T47D (cell line): ENCODE measurements at places on chromosomes 16 and 17.
A peak's percentile ranks its signal among the peaks of the same experiment; 100 is the strongest.

DNA sequence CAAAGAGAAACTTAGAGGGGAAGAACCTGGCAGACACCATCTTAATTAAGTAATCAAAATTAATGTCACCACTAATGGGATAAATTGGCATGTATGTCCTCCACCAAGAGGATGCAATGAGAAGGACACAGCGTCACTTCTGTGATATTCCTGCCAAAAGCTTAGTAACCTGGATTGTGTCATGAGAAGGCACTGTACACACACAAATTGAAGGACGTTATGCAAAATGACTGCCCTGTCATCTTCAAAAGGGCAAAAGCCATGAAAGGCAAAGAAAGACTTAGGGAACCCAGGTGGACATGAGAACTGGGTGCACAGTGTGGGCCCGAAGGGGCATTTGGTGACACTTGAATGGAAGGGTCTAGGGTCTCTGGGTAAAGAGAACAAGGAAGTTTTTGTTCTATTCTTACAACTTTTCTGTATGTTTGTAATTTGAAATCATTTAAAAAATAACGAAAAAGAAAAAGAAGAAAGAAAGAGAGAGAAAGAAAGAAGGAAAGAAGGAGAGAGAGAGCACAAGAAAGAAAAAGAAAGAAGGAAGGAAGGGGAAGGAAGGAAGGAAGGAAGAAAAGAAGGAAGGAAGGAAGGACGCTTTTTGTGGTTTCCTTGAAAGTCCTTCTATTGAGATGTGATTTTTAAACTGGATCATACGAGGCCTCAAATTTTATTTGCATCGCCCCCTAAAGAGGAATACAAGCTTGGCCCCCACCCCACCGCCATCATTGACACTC, 4.0 kb upstream of the APOH start:
- DNase-seq, result no peak

DNA sequence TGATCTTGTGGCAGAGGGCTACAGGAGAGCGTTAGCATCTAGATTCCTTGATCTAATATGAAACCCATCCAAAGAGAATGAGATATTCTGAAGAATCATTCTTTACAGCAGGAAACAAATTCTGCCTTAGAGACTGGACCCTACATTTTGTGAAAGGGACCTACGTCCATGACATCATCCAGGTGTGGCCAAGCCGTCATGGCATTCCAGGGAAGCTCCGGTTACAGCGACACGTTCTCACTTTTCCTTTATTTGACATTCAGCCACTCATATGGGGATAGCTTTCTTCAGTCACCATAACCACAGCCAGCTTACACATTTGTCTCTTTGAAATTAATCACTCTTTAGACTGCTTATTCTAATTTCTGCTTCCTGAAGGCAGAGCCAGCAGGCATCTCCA, 408.1 kb downstream of the XYLT1 start:
- no peak for DNase-seq

DNA sequence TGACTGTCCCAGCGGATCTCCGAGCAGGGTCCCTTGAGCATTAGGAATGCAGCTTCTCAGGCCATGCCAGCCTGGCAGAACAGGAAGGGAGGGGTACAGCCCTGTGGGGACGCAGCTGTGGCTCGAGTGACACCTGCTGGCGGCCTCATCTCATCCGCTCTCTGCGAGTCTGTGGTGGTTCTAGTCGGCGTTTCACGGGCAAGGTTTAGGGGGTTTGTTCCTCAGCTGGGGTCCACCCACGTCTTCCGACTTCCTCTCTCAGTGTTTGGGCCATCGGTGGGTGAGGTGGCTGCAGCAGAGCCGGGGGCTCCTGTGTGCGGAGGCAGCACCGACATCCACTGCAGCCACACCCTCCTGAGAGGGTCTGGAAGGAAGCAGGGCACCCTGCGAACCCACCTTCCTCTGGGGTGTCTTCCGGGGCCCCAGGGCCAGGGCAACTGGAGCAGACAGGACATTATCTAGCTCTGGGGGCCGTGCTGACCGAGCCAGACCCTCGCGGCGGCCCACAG, 33.3 kb downstream of the JPH3 start:
- peak; percentile 77 for DNase-seq

DNA sequence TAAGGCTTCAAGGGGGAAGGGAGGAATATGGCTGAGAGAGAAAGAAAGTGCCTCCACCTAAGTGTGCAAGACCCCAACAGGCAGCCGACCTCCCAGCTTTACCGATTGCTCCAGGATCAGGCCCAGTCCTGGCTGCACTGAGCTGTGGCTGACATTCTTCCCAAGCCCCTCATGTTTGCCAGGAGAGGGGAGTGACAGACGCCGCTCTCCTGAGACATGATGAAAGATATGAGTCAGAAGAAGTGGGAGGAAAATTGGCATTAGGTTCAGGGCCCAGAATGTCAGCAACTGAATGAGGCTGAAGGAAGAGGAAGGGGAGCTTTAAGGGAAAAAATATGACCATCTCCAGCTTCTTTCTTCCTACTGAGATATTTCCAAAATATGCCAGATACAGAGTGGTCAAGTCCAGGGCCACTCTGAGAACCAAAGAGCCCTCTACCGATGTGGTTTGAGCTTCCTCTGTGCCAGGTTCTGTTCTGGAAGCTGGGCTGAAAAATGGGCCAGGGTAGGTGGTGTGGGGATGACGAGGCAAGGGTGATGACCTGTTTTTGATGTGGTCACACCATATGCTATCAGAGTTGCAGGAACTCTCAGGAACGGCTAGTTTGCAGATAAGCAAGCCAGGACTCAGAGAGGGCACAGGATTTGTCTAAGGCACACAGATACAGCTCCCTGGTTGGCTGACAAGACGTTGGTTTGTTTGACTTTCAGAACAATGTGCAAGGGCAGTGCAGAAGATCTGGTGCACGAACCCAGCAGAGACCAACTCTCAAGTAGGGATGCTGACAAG, 176.7 kb downstream of the SOX9 start:
- no peak for DNase-seq

DNA sequence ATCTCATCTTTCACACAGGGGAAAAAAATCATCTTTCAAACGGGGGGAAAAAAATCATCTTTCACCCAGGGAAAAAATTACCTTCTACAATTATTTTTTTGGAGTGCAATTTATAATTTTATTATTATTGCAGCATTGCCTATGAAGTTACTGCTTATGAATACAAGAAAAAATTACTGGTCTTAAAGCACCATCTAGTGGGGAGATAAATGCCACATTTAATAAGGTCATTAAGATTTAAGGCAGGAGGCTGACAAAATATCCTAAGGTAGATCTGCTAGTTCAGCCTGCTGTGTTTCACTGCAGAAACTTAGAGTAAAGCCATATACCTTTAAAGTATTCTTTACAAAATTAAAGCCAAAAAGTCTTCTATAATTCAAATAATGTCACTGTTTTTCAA, 13.7 kb downstream of the SHCBP1 start:
- DNase-seq, result peak; percentile 60

- no peak for DNase-seq
Measured at GRCh38 chr16:75080205-75081029, 36.2 kb downstream of the LDHD start.

DNA sequence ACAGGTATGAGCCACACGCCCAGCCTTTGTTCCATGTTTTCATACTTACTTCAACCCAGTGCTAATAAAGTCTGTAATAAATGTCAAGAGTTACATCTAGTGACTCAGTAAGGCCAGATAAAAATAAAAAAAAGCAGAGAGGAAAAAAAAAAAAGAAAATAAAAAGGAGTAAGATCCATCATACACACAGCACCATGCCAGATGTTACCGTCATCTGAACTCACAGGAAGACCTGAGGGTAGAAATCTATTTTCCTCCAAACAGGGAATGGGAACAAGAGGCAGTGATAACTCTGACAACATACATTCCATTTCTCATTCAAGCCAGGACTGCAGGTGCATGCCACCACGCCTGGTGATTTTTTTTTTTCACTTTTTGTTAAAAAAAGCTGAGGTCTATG, 20.7 kb downstream of the CRK start:
- DNase-seq, result no peak

DNA sequence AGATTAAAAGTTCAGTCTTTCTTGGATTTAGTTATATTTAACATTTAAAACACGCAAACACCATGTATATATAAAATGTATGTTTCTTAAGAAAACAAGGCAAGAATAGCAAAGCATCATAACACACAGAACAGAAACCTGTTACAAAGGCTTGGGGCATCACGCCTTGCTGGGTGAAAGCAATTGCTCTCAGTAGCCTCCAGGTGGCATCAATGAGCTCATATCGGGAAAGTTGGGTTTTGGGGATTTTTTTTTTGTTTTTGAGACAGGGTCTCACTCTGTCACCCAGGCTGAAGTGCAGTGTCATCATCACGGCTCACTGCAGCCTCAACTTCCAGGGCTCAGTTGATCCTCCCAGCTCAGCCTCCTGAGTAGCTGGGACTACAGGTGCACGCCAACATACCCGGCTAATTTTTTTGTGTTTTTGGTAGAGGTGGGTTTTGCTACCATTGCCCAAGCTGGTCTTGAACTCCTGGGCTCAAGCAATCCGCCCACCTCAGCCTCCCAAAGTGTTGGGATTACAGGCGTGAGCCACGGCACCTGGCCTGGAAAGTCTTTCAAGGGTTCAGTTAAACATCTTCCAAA, 56.9 kb downstream of the CYB5D2 start:
- DNase-seq, result peak; percentile 39

DNA sequence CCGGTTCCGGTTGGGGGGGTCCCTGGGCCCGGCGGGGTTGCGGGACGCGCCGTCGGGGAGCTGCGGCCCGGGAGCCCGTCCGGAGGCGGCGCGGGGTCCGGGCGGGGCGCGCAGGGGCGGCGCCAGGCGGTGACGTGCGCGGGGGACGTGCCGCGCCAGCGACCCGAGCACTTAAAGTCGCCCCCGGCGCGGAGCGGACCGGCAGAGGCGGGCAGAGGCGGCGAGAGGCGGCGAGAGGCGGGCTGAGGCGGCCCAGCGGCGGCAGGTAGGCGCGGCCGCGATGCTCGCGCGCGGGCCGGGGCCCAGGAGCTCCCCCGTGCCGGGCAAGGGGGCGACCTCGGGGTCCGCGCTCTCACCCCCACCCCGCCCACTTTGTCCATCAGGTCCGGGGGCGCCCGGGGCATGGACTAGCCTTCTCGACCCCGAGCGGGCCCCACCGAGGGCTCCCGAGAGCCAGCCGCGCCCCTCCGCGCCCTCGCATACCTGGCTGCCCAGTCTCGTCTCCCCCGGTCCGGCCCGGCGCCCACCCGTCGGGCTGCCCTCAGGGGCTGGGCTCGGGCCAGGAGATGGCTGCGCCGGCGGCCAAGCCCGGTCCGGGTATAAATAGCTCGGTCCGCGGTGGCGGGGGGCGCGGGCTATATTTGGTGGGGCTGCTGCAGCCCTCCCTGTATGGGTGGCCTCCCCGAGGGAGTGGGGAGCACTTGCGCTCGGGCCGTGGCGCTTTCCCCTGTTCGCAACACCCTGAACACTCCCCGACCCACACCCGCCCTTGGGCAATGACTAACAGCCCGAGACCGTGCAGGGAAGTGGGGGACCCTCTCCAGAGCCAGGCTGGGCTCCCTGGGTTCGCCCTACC, at the start of gene SLC16A3:
TSS of gene SLC16A3 (plus strand) at position 201 of the 856 bp plus-strand sequence. CDS start 6,967 bp downstream, outside the sequence.
- DNase-seq, result peak; percentile 69

DNA sequence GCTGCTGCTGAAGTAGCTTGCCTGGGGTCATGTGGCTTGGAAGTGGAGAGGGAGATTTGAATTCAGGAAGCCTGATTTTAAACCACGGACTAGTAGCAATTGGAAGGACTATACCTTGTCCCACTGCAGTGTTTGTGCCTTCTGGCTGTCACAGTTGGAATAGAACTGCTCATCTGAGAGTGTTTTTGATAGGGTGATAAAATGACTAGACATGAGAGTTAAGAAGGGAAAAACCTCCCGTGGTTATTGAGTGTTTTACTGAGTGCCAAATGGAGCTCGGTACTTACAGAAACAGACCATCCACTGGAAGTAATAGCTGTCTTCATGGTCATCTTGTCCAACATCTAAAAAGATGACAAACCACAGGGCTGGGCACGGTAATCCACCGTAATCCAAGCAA, 70.4 kb downstream of the MSI2 start:
- no peak for DNase-seq

GRCh38 chr17:7889166-7889955, 772 bp downstream of the CHD3 start:
- DNase-seq, result peak; percentile 97

DNA sequence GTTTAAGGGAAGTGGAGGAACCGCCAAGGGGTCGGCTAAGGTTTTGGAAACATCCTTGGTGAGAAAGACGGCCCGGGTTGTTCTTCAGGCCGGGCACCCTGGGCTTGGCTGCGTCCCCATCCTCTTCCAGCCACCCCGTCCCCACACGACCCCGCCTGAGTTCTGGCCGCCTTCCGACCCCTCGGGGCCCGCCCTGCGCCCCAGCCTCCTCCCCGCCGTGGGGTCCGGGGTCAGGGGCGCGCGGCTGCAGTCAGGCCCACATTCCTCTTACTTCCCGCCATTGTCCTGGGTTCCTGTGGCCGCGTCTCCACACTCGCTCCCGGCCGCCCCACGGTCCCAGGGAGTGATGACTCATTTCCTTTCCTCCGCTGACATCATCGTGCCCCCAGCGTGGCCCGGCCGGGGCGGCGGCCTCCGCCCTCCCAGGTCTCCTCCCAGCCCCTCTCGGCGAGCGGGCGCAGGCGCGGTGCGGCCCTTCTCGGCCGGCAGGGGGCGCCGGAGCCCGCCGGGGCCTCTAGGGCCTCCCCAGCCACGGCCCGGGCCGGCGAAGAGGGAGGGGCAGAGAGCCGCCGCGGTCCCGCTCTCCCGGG, 59.6 kb downstream of the WSB1 start:
- DNase-seq, result peak; percentile 97

GRCh38 chr17:72829883-72830282, 262.6 kb downstream of the SLC39A11 start:
- no peak for DNase-seq

DNA sequence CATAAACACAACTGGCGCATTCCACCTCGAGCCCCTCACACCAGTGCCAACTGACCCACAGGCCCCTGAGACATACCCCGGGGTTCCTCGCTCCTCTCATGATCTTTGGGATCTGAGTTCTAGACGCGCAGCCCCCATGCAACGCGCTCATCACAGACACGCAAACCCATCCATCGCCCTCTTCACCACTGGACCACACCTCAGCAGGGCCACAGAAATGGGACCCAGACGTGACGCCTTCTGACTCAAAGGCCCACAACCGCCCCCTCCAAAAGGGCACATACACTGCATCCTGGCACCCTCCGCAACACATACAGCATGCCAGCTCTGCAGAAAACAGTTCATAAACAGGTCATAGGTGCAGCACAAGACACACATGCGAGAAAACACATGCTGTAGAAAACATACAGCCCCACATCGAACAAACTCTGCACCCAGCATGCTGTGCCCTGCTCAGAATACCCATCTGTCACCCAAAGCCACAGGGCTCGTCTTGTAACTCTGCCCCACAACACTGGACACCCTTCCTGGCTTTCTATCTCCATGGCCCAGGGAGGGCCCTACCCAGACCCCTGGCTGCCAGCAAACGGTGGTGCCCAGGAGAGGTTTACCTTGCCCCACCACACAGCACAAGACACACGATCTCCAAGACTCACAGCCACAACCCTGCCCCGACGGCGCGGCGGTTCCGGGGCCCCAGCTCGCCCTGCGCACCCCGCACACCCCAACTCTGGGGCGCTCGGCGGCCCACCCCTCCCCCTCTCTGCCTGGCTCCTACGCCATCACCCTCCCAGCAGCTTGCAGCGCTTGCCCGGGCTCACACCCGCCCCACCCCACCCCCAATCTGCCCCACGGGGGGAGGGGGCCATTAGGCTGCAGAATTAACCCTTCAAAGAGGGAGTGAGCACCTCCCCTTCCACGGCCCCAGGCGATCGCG, 887 bp downstream of the ZBTB4 start:
- DNase-seq, result peak; percentile 56
